ENCODE measurements at places on chromosomes 11 and 22. TPM values are rescaled to one million over a fixed set of nuclear protein-coding genes. Genes with fewer than 3 reads are reported as not detected.
A peak's percentile ranks its signal among the peaks of the same experiment; 100 is the strongest.

Gene MOGAT2
- not detected for polyA plus RNA-seq

Gene APOA5
- polyA plus RNA-seq = not detected

Gene IL10RA
- polyA plus RNA-seq = 4.3 TPM

Gene SHANK3
- polyA plus RNA-seq = 13.3 TPM

GRCh38 chr11:115473167-115473566 is 31.0 kb downstream of the CADM1 start:
- H3K4me1 ChIP-seq = no peaks in the 10 kb centered on the region
- DNase-seq = no peak
- H3K27ac ChIP-seq = no peak overlapping the region

DNA sequence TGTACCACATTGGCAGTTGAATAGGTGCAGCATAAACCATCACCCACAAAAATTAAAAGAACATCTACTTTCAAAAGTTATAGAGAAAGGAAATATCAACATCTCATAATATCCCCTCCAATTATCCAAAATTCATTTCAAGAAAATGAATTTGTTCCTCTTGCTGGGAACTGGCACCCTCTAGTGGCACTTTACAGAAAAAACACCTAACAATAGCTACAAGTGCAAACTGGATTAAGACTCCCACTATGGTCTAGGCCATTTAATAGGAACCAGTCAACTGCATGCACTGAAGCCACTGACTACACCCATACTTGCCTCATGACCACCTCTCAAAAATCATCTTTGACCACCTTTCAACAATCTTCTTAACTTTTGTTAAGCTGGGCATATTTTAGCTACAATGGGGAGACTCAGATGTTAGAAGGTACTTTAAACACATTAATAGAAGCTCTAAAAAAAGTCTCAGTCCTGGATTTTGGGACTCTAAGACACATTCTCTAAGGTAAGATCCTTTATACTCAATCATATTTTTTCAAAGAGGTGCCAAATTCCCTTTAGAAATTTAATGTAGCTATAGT is 17.3 kb downstream of the TRAF6 start:
- no peaks in the 10 kb centered on the region for H3K4me1 ChIP-seq
- no peak overlapping the region for H3K4me3 ChIP-seq
- peak; percentile 59 for DNase-seq
- H3K36me3 ChIP-seq = peaks cover 35% of the 10 kb centered on the region
- H3K27ac ChIP-seq = no peak overlapping the region
- H3K27me3 ChIP-seq = no peaks in the 10 kb centered on the region

DNA sequence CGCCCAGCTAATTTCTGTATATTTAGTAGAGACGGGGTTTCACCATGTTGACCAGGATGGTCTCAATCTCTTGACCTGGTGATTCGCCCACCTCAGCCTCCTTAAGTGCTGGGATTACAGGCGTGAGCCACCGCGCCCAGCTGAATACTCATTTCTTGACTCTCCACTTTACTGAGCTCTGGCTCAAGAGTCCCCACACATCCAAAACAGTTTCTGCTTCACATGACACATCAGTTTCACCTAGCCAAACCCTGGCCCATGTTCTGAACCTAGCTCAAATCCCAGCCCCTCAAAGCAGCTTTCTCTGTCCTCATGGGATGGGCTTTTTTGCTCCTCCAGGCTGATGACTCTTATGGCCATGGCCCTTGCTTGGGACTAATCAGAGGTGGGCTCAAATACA is 9.8 kb downstream of the HYOU1 start:
- H3K4me1 ChIP-seq = no peaks in the 10 kb centered on the region
- no peak overlapping the region for H3K4me3 ChIP-seq
- H3K36me3 ChIP-seq = peaks cover 73% of the 10 kb centered on the region

DNA sequence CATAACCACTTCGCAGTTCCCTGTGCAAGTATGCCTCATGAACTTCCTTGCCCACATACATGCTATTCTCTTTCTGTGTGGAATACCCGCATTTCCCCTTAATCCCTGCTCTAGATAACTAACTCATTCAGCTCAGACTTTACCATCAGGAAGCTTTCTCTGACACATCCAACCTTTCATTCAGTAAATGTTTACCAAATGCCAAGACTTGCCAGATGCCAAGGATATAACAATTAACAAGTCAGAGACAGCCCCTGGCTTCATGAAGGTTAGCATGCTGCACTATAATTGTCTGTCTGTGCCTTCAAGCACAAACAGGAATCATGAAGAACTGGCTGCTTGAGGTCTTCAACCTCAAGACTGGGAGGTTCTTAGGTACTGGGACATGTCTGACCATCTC is 71.2 kb upstream of the GDPD4 start:
- H3K4me3 ChIP-seq = no peak overlapping the region
- H3K4me1 ChIP-seq = no peaks in the 10 kb centered on the region
- H3K36me3 ChIP-seq = peaks cover 15% of the 10 kb centered on the region
- H3K27me3 ChIP-seq = no peaks in the 10 kb centered on the region

DNA sequence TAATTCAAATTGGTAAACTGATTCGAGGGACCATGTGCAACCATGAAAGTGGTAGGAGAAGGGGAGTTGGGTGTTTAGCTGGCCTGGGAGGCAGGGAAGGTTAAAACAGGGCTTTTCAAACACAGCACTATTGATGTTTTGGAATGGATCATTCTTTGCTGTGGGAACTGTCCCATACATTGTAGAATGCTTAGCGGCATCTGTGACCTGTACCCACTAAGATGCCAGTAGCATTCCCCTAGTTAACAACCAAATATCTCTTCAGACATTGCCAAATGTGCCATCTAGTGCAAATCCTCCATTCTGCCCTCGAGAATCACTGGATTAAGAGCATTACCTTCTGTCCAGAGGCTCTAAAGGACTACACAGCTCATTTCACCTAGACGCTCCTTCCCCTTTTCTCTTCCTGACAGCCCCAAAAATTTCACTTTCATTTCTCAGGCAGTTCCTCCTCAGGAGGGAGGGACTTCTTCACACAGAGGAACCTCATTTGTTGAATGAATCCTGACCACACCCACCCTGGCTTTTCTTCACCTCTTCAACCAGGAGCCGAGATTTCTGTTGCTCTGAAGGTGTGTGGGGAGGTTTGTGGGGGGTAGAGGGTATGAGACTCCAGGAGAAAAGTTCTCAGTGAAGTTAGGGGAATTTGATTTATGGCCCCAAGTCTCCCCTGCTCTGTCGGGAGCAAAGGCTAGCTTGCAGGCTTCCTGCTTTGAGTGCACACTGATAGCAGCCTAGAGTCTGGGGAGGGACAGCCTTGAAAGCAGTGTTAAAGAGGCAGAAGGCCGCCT is at the start of gene TRIM34:
Gene TRIM34 (plus strand): TSS at position 513 of the 791 bp plus-strand sequence. CDS start 7,331 bp downstream, outside the sequence.
- peak within 1 kb of the TSS; percentile 90 for H3K27ac ChIP-seq
- peak; percentile 92 for DNase-seq
- H3K36me3 ChIP-seq = no peaks in the 10 kb centered on the region
- H3K27me3 ChIP-seq = no peaks in the 10 kb centered on the region
- peak within 1 kb of the TSS; percentile 45 for H3K4me3 ChIP-seq

GRCh38 chr11:61869708-61870451 is 21.5 kb downstream of the FADS3 start:
- peaks cover 34% of the 10 kb centered on the region for H3K4me1 ChIP-seq
- H3K36me3 ChIP-seq = peaks cover 13% of the 10 kb centered on the region
- no peak for DNase-seq
- H3K27me3 ChIP-seq = no peaks in the 10 kb centered on the region
- no peak overlapping the region for H3K4me3 ChIP-seq

- no peak overlapping the region for H3K27ac ChIP-seq
- H3K4me3 ChIP-seq = no peak overlapping the region
- peaks cover 17% of the 10 kb centered on the region for H3K4me1 ChIP-seq
- peaks cover 4% of the 10 kb centered on the region for H3K27me3 ChIP-seq
- no peak for DNase-seq
Measured at GRCh38 chr11:86795949-86796348, 4.4 kb upstream of the PRSS23 start.

DNA sequence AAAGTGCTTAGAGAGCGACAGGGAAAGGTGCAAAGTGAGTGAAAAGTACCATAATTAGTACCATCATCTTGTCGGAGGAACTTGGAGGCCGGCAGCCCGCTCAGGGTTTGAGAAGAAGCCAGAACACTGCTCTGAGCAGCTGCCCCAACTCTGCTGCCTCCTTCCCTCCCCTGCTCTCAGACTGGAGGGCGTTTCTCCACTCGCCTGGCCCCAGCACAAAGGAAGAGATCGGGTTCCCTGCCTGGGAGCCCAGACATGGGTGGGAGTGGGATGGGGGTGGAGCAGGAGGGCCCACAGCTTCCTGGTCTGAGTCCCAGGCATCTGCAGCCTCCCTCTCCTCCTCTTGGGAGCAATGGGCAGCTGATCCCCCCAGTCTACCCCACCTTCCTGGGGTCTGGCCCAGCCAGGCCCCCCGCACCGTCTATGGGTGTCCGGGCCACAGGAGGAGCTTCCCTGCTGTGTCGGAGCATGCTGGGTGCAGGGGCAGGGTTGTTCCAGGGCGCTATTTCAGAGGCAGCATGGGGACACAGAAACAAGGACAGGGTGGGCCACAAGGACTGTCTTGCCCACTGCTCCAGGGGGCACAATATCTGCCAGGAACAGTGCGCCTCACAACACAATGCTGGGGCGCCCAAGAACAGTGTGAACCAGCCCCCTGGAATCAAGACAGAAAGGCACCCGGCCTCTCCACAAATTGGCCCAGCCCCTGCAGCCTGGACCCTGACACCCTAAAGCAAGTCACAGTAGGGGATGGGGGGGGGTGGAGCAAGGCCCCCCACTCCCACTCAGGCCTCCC is 4.8 kb downstream of the LIF start:
- DNase-seq = peak; percentile 70
- H3K36me3 ChIP-seq = no peaks in the 10 kb centered on the region
- H3K27ac ChIP-seq = peak overlapping the region; percentile 25
- no peak overlapping the region for H3K4me3 ChIP-seq

- H3K4me3 ChIP-seq = no peak overlapping the region
- no peaks in the 10 kb centered on the region for H3K36me3 ChIP-seq
- no peak for DNase-seq
- peaks cover 30% of the 10 kb centered on the region for H3K27me3 ChIP-seq
Measured at GRCh38 chr22:18970176-18970947, 34.3 kb upstream of the PRODH start.

- H3K4me1 ChIP-seq = no peaks in the 10 kb centered on the region
- H3K36me3 ChIP-seq = no peaks in the 10 kb centered on the region
- H3K27me3 ChIP-seq = no peaks in the 10 kb centered on the region
- DNase-seq = no peak
- H3K27ac ChIP-seq = no peak overlapping the region
Measured at GRCh38 chr11:118045191-118045590, 31.7 kb upstream of the TMPRSS4 start.

GRCh38 chr11:92130421-92130831 is 94.2 kb upstream of the FAT3 start:
- H3K4me1 ChIP-seq = no peaks in the 10 kb centered on the region
- H3K36me3 ChIP-seq = no peaks in the 10 kb centered on the region
- DNase-seq = peak; percentile 40
- H3K4me3 ChIP-seq = no peak overlapping the region
- no peak overlapping the region for H3K27ac ChIP-seq
- H3K27me3 ChIP-seq = no peaks in the 10 kb centered on the region

DNA sequence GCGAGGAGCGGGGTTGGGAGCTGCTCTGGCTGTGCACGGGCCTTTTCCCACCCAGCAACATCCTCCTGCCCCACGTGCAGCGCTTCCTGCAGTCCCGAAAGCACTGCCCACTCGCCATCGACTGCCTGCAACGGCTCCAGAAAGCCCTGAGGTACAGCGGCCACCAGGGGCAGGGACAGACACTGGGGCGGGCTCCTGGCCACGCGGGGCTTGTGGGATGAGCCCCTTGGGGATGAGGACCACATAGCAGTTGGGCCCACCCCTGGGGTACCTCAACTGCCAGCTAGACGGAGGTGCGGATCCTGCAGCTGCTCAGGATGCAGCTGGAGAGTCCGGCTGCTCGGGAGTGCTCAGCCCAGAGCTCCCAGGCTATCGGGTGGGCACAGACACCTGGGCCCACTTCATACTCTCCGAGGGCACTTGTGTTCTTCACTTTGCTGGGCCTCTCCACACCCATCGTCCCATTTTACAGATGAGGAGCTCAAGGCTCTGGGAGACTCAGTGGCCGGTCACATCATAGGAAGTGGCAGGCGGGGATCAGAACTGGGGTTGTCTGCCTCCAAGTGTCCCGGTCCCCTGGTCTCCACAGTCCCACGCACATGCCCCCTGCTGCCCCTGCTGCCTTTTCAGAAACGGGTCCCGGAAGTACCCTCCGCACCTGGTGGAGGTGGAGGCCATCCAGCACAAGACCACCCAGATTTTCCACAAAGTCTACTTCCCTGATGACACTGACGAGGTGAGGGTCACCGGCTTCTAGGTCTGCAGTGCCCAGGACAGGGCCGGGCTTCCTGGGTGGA is 77.6 kb downstream of the MYO7A start:
- H3K4me1 ChIP-seq = peaks cover 8% of the 10 kb centered on the region
- H3K27me3 ChIP-seq = no peaks in the 10 kb centered on the region
- no peaks in the 10 kb centered on the region for H3K36me3 ChIP-seq
- DNase-seq = no peak
- H3K4me3 ChIP-seq = no peak overlapping the region
- H3K27ac ChIP-seq = no peak overlapping the region

DNA sequence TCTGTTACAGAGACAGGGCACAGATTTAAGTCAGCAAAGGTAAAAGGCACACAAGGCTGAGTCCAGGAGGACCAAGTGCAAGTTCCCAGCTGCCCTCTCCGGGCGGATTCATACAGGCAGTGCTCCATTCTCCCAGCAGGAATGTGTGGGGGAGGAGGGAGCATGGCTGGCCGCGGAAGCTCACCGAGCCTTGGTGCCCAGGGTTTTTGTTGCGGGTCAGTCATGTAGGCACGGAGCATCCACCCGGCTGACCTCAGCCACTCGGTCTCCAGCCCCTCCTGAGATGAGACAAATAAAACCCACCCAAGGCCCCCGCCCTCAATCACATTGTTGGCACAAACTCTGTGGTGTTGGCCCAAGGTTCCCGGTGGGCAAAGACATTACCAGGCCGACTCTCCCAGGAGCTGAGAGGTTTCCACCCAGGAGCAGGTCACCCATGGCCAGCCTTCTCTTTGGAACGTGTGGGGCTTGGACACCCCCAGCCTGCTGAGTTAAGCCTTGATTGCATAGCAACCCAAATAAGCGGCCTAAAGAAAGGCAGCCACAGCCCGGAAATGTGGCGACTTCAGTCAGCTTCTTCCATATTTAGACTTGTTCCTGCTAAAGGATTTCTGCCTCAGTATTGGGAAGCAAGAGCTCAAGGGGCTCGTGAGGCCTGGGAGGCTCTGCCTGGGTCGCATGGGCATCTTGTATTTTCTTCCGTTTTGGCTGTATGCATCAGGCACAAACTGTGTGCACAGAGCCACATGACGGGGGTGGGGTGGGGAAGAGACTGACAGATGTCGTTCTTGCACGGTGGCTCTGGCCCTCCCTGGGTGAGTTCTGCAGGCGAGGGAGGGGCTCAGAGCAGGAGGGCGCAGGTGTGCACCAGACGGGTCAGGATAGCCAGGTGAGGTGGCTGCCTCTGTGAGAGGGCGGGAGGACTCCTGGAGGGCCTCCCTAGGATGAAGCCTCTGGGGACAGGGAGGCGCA is 63.0 kb downstream of the ARHGAP8 start:
- no peak overlapping the region for H3K4me3 ChIP-seq
- H3K4me1 ChIP-seq = no peaks in the 10 kb centered on the region
- no peak overlapping the region for H3K27ac ChIP-seq
- no peaks in the 10 kb centered on the region for H3K36me3 ChIP-seq

GRCh38 chr22:38097058-38097457 is 13.1 kb upstream of the SLC16A8 start:
- no peak overlapping the region for H3K27ac ChIP-seq
- H3K36me3 ChIP-seq = no peaks in the 10 kb centered on the region
- no peak for DNase-seq
- H3K4me1 ChIP-seq = peaks cover 12% of the 10 kb centered on the region

GRCh38 chr11:75855206-75855605 is 40.2 kb downstream of the UVRAG start:
- peaks cover 8% of the 10 kb centered on the region for H3K36me3 ChIP-seq
- H3K4me1 ChIP-seq = peaks cover 3% of the 10 kb centered on the region
- no peak for DNase-seq
- H3K27me3 ChIP-seq = no peaks in the 10 kb centered on the region
- no peak overlapping the region for H3K4me3 ChIP-seq

All from muscle of leg (tissue), 16 donors.